ENCODE measurements at places on chromosomes 2 and 18.

DNA sequence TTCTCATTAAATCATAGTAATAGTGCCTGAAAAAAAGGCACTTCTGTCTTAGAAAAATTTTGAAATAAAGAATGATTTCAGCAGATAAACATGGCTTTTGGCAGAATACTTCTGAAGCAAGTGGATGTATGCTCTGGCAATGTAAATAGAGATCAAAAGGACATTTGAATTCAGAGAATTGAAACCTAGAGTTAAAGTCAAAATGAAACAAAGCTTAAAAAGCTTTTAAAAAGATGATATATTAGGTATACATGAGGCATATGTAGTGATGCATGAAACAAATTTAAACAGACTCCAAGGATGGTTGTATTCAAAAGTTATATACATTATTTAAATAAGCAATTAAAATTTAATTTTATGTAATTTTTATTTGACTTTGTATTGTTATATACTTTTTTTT lies 1344.5 kb upstream of the TMEFF2 start:
- DNase-seq, result no peak

GRCh38 chr18:76892832-76893231 lies 70.5 kb downstream of the ZNF236 start:
- DNase-seq, result no peak

DNA sequence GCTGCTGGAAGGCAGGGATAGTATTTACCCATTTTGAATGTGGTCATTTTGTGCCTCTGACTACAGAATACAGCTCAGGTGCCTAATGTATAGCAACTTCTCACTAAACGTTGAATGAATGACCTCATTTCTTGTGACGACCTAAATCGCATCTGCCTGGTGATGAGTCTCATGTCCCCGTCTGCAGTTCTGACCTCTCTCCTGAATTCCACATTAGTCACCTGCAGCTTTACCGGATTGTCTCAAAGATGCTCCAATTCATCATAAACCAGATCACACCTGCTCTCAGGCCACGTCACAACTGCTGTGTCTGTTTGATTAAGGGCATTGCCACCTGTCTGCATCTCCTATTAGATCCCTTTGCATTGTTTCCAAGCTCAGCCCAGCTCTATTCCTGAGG lies 133.6 kb upstream of the MYT1L start:
- no peak for DNase-seq

DNA sequence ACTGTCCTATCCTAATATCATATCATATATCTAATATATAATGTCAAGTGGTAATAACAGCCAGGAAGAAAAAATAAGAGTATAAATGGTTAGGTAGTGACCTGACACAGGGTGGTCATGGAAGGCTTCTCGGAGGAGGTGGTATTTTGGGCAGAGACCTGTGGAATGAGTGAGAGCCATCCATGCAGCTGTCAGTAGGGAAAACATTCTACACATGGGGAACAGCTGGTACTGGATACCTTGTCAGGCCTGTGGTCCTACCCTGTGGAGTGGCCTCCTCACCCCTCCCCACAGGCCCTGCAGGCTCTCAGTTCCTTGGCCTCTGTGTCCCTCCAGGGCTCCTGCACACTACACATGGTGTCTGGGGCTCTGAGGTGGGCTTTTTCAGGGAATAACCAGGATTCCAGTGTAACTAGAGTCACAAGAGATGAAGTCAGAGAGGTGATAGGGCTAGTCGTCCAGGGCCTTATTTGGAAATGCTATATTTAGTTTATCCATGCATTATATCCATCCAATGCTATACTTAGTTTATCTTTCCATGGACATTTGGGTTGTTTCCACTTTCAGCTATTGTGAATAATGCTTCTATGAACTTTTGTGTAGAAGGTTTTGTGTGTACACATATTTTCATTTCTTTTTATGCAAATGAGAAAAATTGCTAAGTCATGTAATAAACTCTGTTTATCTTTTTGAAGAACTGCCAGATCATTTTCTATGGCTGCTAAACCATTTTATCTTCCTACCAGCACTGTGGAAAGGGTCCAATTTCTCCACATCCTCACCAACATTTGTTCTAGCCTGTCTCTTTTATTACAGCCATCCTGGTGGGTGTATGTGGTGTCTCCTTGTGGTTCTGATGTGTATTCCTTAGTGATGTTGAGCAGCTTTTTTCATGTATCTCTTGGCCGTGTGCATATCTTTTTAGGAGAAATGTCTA lies 75.6 kb downstream of the TPGS2 start:
- no peak for DNase-seq
